Activated naive CD8-positive, alpha-beta T cell treated with anti-CD3 and anti-CD28 coated beads, Interleukin-2, amount 50 U/mL, for 16 hours (primary cell): ENCODE measurements at places on chromosomes 2 and 18.

GRCh38 chr2:128423788-128424165 is 105.1 kb upstream of the HS6ST1 start:
- DNase-seq = no peak

GRCh38 chr2:101208830-101209229 is 43.9 kb upstream of the CNOT11 start:
- no peak for DNase-seq

DNA sequence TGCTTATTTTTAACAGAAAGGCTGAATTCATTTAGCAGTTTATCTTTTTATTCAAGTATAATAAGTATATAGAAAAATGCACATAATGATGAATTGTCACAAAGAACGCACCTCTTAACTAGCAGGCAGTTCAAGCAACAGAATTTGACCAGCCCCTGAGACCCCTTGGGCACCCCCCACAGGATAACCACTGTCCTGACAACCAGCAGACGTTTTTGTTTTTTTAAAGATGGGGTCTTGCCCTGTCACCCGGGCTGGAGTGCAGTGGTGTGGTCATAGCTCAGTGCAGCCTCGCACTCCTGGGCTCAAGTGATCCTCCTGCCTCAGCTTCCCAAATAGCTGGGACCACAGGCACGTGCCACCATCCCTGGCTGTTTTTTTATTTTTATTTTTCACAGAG is 14.0 kb downstream of the PRELID3A start:
- no peak for DNase-seq

DNA sequence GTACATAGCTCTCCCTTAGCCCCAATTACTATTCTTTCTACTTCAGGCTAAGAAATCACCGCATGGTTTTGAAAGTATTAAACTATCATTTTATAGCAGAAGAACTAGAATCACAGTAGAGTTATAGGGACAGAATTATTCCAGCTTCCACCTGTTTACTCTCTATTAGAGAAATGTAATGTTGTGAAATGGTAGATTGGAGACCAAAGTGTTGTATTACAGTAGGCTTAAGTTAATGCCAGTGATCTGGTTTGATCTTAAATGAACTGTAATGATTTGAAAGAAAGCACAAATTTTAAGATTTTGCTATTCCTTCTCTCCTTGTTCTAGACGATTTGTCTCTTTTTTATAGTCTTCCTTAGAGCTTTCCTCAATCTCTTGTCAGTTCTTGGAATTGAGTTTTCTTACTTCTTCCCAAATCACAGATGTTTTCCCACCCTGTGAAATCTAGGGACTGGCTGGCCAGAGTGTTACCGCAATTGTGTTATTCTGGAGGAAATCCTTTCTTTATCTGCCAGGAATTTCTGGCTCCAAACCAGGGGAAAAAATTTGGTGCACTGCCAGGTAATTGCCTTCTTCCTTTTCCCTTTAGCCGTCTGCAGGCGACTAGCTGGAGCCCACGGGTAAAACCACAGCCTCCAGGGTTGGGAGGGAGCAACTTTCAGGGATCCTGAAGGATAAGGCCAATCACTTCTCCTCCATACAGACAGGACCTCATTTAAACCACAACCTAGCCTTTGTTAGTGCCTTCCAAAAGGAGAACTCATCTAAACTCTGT is 51.7 kb downstream of the NOP58 start:
- DNase-seq = no peak

DNA sequence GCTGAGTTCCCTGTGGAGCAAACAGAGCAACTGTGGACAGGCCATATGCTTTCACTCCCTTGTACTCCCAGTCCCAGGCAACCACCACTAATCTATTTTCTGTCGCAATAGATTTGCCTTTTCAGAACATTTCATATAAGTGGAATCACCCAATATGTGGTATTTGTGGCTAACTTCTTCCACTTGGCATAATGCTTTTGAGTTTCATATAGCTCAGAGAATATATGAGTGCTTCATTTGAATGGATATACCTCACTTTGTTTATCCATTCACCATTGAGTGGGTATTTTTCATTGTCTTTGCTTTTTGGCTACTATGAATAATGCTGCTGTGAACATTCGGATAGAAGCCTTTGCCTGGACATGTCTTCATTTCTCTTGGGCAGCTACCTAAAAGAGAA is 151.9 kb downstream of the CERS6 start:
- no peak for DNase-seq

- no peak for DNase-seq
These were observed 332.5 kb upstream of the TNP1 start for GRCh38 chr2:217192366-217192765.

DNA sequence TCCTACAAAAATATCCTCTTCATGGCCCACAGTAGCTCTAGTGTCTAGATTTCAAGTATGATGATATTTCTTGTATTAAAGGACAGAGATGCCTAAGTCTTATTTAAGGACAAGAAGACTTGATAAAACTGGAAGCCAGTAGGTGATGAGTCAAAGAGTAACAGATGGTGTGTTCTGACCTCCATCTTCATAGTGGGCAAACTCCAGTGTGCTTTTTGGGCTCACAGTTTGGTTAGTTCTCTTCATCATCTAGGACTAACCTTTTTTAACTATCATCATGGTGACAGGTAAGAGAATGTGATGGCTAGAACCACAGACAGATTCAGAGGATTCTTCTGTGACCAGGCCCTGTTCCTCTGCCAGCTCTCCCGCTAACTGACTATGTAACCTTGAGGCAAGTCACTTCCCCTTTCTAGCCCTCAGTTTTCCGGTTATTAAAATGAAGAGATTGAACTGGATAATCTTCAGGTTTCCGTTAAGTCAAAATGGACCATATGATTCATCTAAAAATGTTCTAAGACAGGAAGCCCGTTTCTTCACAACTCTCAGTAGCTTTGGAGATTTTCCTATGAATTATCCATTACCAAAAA is 140.3 kb upstream of the RASGRP3 start:
- no peak for DNase-seq

GRCh38 chr2:23620841-23621341 is 235.9 kb downstream of the KLHL29 start:
- DNase-seq = no peak

- no peak for DNase-seq
These were observed 339.1 kb downstream of the TSN start for GRCh38 chr2:122094557-122094956.

GRCh38 chr18:76806301-76806700 is 16.1 kb upstream of the ZNF236 start:
- DNase-seq = no peak

DNA sequence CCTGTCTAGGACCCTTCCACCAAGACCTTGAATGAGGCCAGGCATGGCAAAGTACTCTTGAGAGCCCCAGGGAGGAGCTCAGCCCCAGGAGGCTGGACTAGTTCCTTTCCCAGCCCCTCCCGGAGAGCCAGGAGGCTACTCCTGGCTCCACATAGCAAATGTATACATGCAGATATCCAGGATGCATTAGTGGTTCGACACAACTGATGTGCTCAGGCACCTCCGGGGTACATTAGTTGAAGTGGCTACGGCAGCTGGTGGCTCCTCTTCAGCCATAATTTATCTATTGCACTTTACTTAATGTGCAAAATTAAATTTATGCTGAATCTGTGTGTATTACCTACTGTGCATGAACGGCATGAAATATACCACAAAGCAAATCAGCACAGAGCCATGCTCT is 182.8 kb upstream of the MEIS1 start:
- no peak for DNase-seq

DNA sequence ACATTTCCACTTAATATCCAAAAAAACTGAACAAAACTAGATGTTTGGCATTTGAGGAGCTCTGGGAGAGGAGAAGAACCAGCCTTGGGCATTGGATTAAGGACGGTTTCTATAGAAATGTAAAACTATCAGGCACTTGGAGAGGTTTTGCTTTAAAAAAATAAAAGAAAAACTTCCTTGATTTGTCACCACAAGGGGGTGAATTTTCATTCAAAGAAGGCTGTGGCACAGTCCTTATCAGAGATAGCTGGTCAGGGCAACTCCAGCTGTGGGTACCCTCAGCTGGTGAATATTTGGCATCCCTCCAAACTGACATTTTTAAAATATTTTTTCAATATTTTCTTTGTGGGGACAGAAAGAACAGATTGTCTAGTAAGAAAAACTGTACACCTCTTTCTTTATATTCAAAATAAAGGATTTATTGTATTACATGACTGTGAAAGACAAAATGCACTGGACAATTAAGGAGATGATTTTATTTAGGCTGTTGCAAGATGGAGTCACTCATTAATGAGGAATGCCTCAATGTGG is 46.1 kb upstream of the TBC1D8 start:
- no peak for DNase-seq

- no peak for DNase-seq
These were observed 69.8 kb downstream of the CIB4 start for GRCh38 chr2:26571316-26571715.

GRCh38 chr2:136281281-136282114 is 163.5 kb upstream of the CXCR4 start:
- no peak for DNase-seq

DNA sequence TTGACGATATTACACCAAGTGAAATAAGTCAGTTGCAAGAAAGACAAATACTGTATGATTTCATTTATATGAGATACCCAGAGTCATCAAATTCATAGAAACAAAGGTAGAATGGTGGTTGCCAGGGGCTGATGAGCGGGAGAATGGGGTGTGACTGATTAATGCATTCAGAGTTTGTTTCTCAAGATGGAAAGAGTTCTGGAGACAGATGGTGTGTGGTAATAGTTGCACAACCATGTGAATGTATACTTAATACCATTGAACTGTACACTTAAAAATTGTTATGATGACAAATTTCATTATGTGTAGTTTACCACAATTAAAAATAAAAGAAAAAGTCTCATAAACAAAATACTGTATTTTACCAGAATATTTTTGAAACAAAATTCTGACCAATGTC is 117.3 kb downstream of the PIGN start:
- DNase-seq = no peak

DNA sequence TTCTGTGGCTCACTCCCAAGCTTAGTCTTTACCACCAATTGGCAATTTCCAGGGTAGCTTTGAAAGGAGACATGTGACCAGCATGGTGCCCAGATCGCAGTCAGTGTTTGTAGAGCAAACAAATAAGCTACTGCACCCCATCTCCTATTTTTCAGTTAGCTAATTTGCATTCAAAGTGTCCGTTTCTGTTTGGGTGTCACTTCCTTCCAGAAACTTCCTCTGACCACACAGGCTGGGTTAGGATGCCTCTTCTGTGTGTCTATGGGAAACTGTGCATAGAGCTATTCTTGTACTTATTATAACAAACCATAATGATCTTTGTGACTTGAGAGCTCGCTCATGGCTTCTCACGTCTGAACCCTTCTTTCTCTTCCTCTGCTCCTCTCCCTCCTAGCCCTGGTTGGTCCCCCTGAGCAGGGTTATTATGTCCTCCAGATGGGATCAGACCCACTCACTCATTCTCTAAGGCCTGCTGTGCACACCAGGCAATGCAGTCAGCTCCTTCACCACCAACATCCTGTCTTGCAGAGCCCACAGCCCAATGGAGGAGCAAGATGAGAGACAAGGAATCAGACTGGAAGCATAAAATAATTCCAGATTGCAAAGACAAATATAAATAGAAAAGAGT is 101.2 kb upstream of the ALK start:
- no peak for DNase-seq

GRCh38 chr18:35717182-35717581 is 135.6 kb downstream of the GALNT1 start:
- no peak for DNase-seq

DNA sequence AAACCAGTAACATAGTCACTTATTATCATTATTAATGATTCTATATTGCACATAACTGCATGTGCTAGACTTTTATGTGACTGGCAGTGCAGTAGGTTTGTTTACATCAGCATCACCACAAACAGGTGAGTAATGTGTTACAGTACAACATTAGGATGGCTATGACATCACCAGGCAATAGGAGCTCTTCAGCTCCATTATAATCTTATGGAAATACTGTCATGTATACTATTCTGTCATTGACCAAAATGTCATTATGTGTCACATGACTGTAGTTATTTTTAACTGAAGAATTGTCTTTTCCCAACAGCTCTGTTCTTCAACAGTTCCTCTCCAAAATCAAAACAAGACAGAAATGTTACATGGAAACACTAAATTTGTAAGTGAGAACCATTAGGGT is 96.3 kb downstream of the C18orf54 start:
- DNase-seq = no peak

- no peak for DNase-seq
These were observed 53.9 kb downstream of the ANKRD44 start for GRCh38 chr2:197256547-197257170.

GRCh38 chr18:34808389-34808788 is 98.3 kb downstream of the DTNA start:
- no peak for DNase-seq

DNA sequence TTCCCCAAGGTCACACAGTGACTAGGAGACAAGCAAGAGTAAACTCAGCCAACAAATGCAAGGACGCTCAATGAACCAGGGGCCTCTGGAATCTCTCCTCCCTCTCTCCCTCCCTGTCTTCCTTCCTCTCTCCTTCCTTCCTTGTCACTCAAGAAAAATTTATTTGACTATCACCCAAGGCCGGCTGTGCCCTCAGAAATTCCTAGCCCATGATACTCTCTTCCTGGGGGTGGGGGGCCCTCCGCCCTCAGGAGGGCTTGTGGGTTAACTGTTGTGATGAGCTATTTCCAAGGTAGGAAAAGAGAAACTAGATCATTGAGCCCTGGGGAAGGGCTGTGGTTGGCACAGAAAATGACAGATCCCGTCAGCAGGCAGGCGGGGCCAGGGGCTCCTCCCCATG is 21.7 kb downstream of the INHBB start:
- no peak for DNase-seq

DNA sequence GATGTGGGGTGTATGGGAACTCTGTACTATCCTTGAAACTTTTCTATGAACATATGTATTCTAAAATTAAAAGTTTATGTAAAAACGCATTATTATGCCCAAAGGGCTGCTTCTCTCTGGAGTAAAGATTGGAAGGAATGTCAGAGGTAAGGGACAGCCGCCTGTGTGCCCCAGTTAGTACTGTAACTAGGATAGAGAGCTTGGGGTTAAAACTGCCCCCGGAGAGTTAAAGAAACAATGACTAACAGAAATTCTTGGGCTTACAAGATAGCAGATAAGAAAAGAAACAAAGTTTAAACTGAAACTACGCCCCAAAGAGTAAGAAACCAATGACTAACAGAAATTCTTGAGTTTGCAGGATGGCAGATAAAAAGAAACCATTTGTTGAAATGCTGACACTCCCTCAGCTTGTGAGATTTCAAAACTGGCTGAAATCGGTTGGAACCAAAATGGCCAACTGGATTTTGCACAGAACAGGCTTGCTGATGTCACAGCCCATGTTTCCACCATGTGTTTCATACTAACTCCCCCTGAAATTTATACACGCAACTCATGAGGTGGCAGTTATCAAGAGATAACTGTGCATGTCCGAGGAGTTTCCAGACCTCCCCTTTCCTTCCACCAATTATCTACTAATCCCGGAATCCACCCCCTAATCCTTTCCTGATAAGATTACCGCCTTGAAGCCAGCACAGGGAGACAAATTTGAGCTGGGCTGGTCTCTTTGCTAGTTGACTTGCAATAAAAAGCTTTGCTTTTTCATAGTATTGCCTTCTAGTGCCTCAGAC is 8.7 kb upstream of the TXNDC2 start:
- no peak for DNase-seq

GRCh38 chr2:235521844-235522243 is 28.0 kb downstream of the AGAP1 start:
- no peak for DNase-seq

GRCh38 chr2:10297191-10297830 is 5.4 kb upstream of the HPCAL1 start:
- no peak for DNase-seq

GRCh38 chr2:113028112-113028511 is 22.9 kb downstream of the IL36A start:
- DNase-seq = no peak

- DNase-seq = no peak
These were observed 94.9 kb downstream of the NETO1 start for GRCh38 chr18:72772916-72773315.

- no peak for DNase-seq
These were observed 16.5 kb upstream of the ME2 start for GRCh38 chr18:50862401-50862800.
